Lung (tissue), 17 donors: ENCODE measurements at places on chromosomes 2 and 18. TPM values are rescaled to one million over a fixed set of nuclear protein-coding genes. Genes with fewer than 3 reads are reported as not detected.

DNA sequence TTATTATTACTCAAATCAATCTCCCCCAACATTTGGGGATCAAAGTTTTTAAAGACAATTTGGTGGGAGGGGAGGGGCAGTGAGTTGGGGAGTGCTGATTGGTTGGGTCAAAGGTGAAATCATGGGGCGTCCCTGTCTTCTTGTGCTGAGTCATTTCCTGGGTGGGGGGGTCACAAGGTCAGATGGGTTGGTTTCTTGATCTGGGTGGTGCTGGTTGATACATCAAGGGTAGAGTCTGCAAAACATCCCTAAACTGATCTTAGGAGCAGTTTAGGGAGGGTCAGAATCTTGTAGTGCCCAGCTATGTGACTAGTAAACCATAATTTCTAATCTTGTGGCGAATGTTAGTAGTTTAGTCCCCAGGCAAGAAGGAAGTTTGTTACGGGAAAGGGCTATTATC lies 67.4 kb downstream of the MOGAT1 start:
- no peaks in the 10 kb centered on the region for H3K27me3 ChIP-seq
- H3K36me3 ChIP-seq = no peaks in the 10 kb centered on the region
- no peak overlapping the region for H3K27ac ChIP-seq
- DNase-seq = no peak
- no peak overlapping the region for H3K4me3 ChIP-seq
- H3K4me1 ChIP-seq = peaks cover 16% of the 10 kb centered on the region

- H3K4me1 ChIP-seq = no peaks in the 10 kb centered on the region
- no peaks in the 10 kb centered on the region for H3K36me3 ChIP-seq
- no peak overlapping the region for H3K4me3 ChIP-seq
- H3K27me3 ChIP-seq = no peaks in the 10 kb centered on the region
- H3K27ac ChIP-seq = no peak overlapping the region
Observed at GRCh38 chr2:60358476-60358875, 195.0 kb downstream of the BCL11A start.

The ONECUT2 gene
- not detected for total RNA-seq

The AKAIN1 gene
- not detected for total RNA-seq

DNA sequence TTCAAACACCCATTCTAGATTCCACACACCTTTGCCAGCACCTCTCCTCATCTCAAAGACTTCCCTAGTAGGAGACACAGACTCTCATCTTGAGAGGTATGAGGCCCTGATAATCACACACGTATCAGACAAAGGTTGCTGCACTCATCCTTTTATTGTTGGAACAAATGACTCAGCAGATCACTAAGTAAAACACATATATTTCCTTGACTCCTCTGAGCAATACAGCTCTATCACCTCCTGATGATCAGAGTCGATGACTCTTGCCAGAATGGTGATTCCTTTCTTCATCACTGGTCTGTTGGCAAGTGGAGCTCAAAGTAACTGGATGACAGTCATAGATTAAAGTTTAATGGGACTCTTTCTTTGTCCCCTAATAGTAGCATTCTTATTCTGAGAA lies 1049.2 kb upstream of the ZEB2 start:
- DNase-seq = no peak
- H3K4me1 ChIP-seq = no peaks in the 10 kb centered on the region
- no peaks in the 10 kb centered on the region for H3K27me3 ChIP-seq
- H3K36me3 ChIP-seq = no peaks in the 10 kb centered on the region
- H3K27ac ChIP-seq = no peak overlapping the region

The CD28 gene
- 1.0 TPM for total RNA-seq

DNA sequence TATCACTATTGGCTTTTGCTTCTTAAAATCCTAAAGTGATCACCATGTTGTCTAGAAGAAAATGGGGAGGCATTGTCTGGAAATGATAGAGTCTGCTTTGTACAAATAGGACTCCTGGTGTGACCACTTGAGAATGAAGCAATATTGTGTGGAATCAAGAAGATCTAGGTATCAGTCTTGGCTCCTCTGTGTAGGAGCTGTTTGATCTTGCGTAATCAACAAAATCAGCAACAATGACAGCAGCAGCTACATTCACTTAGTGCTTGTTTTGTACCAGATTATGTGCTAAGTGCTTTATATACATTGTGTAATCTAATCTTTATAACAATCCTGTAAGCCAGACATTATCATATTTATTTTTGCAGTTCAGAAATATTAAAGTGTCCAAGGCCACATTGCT lies 17.8 kb downstream of the NCOA1 start:
- H3K27me3 ChIP-seq = no peaks in the 10 kb centered on the region
- no peaks in the 10 kb centered on the region for H3K36me3 ChIP-seq
- H3K27ac ChIP-seq = no peak overlapping the region
- H3K4me3 ChIP-seq = no peak overlapping the region

DNA sequence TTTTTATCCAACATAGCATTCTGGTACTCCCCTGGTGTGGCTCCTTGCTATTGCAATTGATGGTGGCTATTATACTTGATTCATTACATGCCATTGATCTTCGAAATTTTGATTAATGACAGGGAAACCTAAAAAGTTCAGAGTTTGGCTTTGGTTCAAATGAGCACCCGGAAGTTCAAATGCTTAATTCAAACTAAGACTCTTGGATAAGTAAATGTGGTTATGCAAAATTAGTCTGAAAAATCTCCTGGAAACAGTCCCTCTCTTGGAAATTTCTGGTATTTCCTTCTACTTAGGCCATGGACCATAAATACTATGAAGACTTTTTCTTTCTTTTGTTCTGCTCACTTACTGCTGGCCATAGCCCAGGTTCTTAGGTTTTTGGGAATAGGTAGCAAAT lies 65.3 kb upstream of the SMIM21 start:
- H3K27me3 ChIP-seq = no peaks in the 10 kb centered on the region
- DNase-seq = no peak
- H3K36me3 ChIP-seq = no peaks in the 10 kb centered on the region
- no peaks in the 10 kb centered on the region for H3K4me1 ChIP-seq
- no peak overlapping the region for H3K4me3 ChIP-seq
- H3K27ac ChIP-seq = no peak overlapping the region

The PLCL1 gene
- 4.0 TPM for total RNA-seq

DNA sequence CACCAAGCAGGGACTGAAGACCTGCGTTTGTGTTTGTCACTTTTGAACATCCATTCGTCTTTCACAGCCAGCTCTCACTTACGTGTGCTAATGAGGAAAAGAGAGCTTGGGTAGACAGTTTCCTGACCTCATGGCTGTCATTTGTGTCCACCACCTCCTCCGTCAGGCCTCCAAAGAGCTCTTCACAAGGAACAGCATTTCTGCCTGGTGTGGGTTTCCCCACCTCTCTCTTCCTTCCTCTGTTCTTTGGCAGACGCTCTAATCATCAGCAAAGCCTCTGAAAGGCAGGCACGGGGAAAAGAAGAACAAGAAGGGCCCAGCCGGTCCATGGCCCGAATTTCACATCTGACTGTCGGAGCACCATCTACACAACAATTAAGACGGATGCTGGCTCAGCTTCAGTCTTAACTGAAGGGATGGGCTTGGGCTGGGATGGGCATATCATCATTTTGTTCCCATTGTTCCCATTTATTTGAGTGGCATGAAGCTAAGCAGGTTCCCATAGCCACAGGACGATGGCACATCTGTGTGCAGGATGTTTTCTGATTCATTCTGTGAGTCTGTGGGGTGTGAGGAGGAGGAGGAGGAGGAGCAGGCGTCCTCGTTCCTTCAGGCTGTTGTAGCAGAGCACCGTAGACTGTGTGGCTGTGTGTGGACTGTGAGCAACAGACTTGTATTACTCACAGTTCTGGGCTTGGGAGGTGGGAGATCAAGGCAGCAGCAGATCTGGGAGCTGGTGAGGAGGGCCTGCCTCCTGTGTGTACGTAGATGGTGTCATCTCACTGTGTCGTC lies 66.4 kb downstream of the TSHZ1 start:
- no peak overlapping the region for H3K27ac ChIP-seq
- no peaks in the 10 kb centered on the region for H3K27me3 ChIP-seq
- H3K4me1 ChIP-seq = no peaks in the 10 kb centered on the region
- H3K36me3 ChIP-seq = peaks cover 3% of the 10 kb centered on the region

GRCh38 chr2:182929972-182930371 lies 63.5 kb upstream of the FRZB start:
- H3K4me3 ChIP-seq = no peak overlapping the region
- H3K27me3 ChIP-seq = no peaks in the 10 kb centered on the region
- no peak for DNase-seq
- H3K4me1 ChIP-seq = peaks cover 2% of the 10 kb centered on the region
- H3K36me3 ChIP-seq = peaks cover 4% of the 10 kb centered on the region

DNA sequence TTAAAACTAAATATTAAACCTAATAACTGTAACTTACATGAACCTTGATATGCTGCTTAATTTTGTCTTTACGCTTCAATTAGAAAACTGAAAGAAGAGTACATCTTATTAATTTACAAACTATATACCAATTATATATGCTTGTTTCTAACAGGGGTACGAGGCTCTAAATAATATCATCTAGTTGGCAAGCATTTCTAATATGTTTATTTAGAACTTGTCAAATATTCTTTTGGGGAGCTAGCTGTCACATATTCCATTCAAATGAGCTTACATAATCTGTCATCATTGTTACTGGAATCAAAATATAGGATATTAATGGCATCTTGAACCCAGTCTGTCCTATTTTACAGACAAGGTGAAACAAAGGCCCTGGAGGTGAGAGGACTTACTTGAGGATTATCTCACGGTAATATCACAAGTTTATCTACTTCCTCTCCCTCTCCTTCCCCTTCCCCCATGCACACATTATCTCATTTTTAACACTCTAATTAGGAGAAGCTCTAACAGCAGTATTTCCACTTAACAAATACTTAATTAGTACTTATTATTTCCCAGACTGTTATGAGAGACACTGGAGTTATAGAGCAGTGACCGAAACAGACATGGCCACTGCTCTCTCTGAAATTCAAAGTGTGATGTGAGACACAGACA lies 3.5 kb downstream of the PRKD3 start:
- DNase-seq = no peak
- peaks cover 4% of the 10 kb centered on the region for H3K36me3 ChIP-seq
- H3K27me3 ChIP-seq = no peaks in the 10 kb centered on the region

GRCh38 chr2:28527196-28527595 lies 31.3 kb downstream of the PLB1 start:
- DNase-seq = no peak
- H3K27me3 ChIP-seq = no peaks in the 10 kb centered on the region
- no peak overlapping the region for H3K4me3 ChIP-seq
- H3K27ac ChIP-seq = peak overlapping the region; percentile 36
- no peaks in the 10 kb centered on the region for H3K4me1 ChIP-seq

The CTAGE1 gene
- total RNA-seq = 0.06 TPM

DNA sequence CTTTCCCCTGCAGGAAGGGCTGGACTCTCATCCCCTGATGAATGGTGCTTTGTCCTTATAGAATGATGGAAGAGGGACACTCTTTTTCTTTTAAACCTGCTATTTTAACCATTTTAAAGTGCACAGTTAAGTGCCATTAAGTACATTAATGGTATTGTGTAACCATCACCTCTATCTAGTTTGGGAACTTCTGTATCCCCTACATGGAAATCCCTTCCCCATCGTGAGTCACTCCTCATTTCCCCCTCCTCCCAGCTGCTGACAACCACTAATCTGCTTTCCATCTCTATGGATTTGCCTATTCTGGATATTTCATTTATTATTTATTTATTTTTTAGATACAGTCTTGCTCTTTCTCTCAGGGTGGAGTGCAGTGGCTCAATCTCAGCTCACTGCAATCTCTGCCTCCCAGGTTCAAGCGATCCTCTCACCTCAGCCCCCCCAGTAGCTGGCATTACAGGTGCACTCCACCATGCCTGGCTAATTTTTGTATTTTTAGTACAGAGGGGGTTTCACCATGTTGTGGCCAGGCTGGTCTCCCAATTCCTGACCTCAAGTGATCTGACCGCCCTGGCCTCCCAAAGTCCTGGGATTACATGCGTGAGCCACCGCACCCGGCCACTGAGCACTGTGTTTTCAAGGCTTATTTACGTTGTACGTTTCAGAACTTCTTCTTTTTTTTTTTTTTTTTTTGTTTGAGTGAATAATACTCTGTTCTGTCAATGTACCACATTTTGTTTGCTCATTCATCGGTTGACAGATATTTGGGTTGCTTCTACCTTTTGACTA lies 15.8 kb downstream of the DGKD start:
- no peaks in the 10 kb centered on the region for H3K4me1 ChIP-seq
- H3K27ac ChIP-seq = no peak overlapping the region
- no peak overlapping the region for H3K4me3 ChIP-seq
- no peaks in the 10 kb centered on the region for H3K36me3 ChIP-seq
- DNase-seq = no peak

DNA sequence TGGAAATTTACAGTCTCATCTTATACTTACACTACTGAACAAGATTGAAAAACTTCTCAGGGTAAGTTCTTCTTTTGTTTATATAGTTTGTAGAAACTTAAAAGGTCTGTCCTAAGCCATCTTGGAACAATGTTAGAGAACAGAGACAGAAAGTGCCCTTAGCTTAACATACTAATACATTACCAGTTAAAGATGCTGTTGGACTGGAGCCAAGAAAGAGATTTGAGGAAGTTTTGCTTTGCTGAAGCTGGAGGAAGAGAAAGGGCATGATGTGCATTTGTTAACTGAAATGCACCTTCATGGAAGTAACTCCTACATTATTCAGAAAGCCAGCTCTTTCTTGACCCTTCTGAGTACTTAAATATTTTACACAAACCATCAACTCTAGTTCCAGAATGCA lies 66.5 kb upstream of the TNFRSF11A start:
- peak; percentile 25 for DNase-seq
- peaks cover 23% of the 10 kb centered on the region for H3K36me3 ChIP-seq
- H3K27ac ChIP-seq = no peak overlapping the region
- no peak overlapping the region for H3K4me3 ChIP-seq

DNA sequence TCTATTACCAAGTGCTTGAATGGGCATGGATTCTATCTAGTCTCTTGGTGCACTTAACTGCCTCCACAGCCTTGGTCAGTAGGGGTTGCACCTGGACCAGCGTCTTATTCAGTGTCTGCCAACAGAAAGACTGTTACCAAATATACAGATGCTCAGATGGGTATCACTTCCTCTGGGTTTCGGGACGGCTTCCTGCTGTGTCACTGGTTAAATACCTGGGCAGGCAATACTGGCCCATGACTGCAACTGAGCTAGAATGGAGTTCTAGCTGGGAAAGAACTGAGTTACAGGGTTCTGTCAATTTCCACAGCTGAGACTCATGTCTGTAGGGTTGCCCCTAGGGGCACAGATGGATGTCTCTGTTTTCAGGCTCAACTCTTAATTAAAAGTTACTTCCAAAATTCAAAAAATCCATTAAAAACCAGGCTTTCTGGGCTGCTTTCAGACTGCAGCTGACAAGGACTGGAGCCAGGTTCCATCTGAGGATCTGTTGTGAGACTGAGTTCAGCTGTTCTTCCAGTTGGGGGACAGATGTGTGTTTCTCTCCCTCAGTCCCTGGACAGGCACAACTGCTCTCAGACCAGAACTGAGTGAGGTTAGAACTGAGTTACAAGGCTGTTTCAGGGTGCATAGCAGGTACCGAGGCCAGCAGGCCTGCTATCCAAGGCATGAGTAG lies 789.6 kb upstream of the SLC8A1 start:
- no peaks in the 10 kb centered on the region for H3K36me3 ChIP-seq
- H3K27me3 ChIP-seq = no peaks in the 10 kb centered on the region
- no peaks in the 10 kb centered on the region for H3K4me1 ChIP-seq
